Cortex of kidney (tissue), 1 donor: ENCODE measurements at places on chromosomes 12 and 14.

GRCh38 chr14:90484291-90484690 lies 87.5 kb downstream of the CALM1 start:
- DNase-seq, result no peak

- DNase-seq, result no peak
Observed at GRCh38 chr12:132389526-132390286, 60.3 kb upstream of the GALNT9 start.

DNA sequence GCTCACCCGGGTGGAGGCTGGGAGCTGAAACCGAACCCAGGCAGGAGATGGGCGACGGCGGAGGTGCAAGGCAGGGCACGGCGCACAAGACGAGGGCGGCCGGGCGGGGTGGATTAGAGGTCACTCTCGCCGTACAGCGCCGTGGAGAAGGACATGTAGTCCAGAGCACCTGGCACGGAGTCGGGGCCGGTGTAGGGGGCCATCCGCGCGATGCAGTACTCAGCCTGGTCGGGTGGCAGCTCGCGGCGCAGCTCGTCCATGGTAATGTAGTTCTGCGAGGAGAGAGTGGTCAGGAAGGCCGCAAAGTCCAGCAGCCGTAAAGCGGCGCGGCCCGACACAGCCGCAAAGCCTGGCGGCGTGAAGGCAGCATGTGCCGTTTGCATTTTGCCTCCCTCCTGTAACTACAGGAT lies 81.9 kb upstream of the ZFP36L1 start:
- DNase-seq, result no peak

DNA sequence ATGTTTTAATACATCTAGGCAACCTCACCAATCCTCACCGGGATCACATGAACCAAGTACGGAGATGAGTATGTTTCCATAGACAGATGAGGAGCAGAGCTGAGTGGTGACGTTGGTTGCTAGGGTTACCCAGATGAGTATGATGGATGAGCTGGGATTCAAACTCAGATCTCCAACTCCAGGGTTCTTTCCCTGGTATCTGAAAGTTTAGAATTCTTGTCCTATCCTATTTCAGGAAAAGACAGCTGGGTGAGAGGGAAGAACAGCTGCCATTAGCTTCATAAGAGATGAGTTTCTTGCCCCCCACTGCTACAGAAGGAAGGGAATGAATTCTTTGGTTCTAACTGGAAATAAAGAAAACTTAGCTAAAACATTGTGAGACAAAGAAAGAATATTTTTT lies 728.9 kb upstream of the TBX3 start:
- no peak for DNase-seq

GRCh38 chr14:39258782-39259545 lies 25.2 kb downstream of the MIA2 start:
- no peak for DNase-seq

GRCh38 chr14:104769324-104770071 lies 16.6 kb downstream of the SIVA1 start:
- no peak for DNase-seq

- DNase-seq, result no peak
Observed at GRCh38 chr12:67921286-67921685, 68.0 kb upstream of the IFNG-AS1 start.

DNA sequence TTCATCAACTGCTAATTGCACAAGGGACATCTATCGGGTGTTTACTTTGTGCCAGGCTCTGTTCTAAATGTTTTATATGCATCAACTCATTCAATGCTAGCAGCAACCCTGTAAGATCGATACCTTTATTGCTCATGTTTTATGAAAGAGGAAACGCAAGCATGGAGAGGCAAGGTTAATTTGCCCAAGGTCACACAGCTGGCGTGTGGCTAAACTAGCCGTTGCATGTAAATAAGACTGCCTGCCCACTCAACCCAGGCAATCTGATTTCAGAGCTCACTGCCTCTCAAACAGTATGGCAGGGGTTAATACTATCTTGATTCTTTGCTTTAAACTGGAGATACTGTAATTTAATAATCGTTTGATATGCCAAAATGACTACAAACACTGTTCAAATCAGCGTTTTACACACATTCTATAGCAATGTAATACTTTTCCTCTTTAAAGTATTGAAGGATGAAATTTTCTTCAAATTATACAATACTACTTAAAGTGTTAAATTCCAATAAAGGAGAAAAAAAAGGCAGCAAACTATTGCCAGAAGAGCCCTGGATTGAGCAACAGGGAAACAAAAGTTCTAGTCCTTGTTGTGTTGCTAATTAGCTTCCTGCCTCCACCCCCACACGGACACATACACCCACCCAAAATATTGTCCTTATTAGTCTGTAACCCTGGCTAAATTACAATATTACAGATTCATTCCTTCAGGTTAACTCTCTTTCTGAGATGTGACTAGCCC lies 39.1 kb upstream of the DHRS7 start:
- DNase-seq, result no peak

DNA sequence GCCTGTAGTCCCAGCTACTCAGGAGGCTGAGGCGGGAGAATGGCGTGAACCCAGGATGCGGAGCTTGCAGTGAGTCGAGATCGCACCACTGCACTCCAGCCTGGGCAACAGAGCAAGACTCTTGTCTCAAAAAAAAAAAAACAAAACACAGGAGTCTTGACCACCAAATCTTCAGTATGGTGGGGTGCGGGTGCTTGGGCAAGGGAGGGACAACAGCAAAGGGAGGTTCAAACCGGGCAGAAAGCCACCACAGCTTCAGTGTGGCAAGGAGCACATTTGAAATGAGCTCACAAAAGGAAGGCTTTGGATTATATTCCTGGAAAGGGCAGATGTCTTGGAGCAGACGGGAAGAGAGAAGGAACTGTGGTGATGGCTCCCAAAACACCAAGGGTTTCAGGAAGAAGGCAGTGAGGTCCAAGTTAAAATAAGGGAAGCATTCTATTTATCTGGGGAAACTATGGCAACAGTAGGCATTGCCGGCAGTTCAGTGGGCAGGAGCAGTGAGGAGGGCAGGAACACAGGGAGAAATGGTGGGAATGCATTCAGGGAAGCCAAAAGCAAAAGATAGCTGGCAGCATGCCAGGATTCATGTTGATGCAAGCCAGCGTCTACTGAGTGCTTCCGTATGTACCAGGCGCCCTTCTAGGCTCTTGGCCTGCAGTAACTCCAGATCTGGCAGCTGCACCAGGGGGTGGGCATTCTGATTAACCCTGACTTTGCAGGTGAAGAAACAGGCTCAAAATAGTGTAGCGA lies 51.0 kb upstream of the SRSF5 start:
- DNase-seq, result no peak

- DNase-seq, result no peak
Observed at GRCh38 chr12:53025250-53025649, 19.0 kb downstream of the EIF4B start.

GRCh38 chr12:27396216-27396815 lies 50.2 kb upstream of the SMCO2 start:
- DNase-seq, result no peak

DNA sequence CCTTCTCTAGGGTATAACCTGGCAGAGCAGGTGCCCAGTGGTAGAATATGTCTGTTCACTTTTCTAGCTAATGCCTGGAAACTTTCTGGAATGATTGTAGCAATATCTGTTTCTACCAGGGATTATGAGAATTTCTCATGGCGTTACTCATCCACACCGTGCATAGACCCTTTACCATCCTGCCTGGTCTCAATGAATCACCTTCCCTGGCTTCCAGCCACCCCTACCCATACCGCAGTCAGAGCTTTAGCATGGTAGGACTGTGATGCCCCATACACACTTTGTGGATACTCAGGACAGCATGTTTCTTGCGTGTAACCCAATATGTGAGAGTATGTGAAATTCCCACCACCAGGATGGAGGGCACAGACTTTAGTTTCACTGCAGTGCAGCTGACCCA lies 45.4 kb downstream of the TUNAR start:
- no peak for DNase-seq

GRCh38 chr12:98238515-98239130 lies 276.8 kb upstream of the TMPO start:
- DNase-seq, result no peak

GRCh38 chr14:92135269-92135668 lies 13.5 kb downstream of the CPSF2 start:
- no peak for DNase-seq

DNA sequence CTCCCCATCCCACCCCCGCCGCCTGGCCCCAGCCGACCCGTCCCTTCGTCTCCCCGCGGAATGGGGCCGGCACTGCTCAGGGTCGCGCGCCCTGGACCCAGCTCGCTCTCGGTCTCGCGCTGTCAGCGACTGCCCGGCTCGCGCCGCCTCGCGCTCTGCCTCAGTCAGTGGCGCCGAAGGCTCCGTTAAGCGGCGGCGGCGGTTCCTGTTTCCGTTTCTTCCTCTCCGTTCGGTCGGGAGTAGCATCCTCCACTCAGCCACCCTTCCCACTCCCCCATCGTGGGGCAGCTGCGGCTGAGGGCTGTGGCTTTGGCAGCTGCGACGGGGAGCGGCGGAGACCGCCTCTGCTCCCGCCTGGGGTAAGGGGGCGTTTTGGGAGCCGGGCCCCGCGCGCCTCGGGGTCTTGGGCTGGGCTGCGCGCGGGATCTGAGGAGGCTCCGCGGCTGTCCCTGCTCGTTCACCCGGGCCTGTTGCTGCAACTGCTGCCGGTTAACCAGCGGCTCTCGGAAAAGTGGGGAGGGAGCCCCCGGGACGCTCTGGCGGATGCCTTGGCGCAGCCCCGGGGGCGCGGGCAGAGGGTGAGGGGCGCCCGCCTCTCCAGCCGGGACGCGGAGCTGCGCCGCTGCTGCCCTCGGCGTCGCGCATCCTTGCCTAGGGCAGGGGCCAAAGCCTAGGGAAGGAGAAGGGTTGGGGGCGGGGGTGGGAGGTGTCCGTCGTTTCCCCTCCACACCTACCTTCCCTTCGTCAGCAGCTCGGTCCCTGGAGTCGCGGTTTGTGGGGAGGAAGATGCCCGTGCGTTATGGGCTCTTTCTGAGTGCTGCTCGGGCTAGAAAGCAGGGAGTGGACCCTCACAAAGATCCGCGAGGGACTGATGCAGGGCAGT lies 567 bp downstream of the FUT8 start:
- no peak for DNase-seq

GRCh38 chr12:19794116-19794515 lies 354.8 kb downstream of the AEBP2 start:
- DNase-seq, result no peak

- no peak for DNase-seq
Observed at GRCh38 chr14:42710071-42710470, 1103.4 kb downstream of the LRFN5 start.

DNA sequence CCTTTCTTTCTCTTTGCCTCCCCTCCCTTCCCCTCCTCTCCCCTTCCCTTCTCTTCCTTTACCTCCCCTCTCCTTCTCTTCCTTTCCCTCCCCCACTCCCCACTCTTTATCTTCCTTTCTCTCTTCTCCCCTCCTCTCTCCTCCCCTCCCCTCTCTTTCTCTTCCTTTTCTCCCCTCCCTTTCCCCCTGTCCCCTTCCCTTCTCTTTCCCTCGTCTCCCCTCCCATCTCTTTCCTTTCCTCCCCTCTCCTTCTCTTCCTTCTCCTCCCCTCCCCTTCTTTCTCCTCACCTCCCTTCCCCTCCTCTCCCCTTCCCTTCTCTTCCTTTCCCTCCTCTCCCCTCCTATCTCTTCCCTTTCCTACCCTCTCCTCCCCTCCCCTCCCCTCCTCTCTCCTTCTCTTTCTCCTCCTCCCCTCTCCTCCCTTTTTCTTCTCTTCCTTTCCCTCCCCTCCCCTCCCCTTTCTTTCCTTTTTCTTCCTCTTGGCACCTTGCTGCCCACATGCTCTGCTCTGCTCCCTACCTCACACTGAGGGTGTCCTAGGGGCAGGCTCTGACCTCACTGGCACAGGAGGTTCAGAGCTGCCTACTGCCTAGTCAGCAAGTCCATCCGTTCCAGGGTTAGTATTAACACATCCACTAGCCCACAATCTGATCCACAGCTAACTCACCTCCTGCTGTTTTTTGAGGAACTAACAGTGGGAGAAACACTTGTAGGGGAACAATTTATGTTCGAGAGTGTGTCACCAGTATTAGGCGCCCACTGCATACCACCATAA lies 101.0 kb downstream of the NUAK1 start:
- DNase-seq, result no peak

DNA sequence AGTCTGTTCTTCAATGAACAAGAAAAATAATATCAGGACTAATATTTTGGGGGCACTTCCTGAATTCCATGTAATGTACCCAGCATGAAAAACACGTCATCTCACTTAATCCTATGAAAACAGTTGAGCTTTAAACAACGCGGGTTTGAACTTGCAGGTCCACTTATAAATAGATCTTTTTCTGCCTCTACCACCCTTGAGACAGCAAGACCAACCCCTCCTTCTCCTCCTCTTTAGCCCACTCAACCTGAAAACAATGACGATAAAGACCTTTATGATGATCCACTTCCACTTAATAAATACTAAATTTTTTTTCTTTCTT lies 203.9 kb upstream of the KRR1 start:
- no peak for DNase-seq

GRCh38 chr12:113066813-113067400 lies 10.4 kb downstream of the DTX1 start:
- DNase-seq, result no peak

GRCh38 chr12:89080793-89081465 lies 271.4 kb downstream of the DUSP6 start:
- DNase-seq, result no peak

- DNase-seq, result no peak
Observed at GRCh38 chr12:43914923-43915468, 79.1 kb downstream of the TMEM117 start.

DNA sequence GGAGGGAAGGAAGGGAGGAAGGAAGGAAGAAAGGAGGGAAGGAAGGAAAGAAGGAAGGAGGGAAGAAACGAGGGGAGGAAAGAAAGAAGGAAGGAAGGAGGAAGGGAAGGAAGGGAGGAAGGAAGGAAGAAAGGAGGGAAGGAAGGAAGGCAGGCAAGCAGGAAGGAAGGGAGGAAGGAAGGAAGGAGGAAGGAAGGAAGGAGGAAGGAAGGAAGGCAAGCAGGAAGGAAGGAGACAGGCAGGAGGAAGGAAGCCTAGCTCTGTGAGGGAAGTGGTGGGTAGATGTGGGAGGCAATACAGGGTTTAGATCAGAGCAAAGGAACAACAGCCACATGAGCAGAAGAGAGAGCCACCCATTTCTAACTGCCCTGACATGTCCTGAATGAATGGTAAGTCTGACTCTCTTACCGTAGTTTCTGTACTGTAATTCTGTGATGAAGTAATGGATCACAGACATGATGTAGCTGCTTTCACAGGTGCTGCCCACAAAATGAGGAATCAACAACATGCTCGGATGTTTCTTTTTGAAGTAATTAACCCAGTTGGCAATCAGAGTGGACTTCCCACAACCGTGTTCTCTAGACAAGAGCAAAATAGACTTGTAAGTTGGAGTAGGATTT lies 24.4 kb upstream of the HSP90B1 start:
- no peak for DNase-seq

GRCh38 chr14:51023964-51024363 lies 70.9 kb downstream of the TRIM9 start:
- DNase-seq, result no peak

GRCh38 chr12:43556057-43556456 lies 4.1 kb upstream of the ADAMTS20 start:
- no peak for DNase-seq

GRCh38 chr14:103002578-103003350 lies 54.6 kb downstream of the CDC42BPB start:
- no peak for DNase-seq

GRCh38 chr12:111275308-111275707 lies 93.6 kb downstream of the PHETA1 start:
- no peak for DNase-seq
